AG09309 (cell line): ENCODE measurements at places on chromosomes 2 and 18.

GRCh38 chr18:3782901-3783300 is 332.9 kb downstream of the TGIF1 start:
- DNase-seq = no peak

DNA sequence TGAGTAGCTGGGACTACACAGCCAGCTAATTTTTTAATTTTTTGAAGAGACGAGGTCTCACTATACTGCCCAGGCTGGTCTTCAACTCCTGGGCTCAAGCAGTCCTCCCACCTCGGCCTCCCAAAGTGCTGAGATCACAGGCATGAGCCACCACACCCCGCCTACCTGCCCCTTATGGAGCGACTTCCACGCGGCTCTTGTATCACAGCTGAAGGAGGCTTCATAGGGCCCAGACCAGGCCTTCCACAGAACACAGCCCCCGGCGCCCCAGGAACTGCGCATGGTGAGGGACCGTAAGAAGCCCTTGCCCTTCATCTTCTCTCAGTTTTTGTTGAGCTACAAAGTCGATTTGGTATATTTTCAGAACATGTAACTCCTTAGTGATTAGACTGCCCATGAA is 220.3 kb downstream of the KLHL29 start:
- no peak for DNase-seq

DNA sequence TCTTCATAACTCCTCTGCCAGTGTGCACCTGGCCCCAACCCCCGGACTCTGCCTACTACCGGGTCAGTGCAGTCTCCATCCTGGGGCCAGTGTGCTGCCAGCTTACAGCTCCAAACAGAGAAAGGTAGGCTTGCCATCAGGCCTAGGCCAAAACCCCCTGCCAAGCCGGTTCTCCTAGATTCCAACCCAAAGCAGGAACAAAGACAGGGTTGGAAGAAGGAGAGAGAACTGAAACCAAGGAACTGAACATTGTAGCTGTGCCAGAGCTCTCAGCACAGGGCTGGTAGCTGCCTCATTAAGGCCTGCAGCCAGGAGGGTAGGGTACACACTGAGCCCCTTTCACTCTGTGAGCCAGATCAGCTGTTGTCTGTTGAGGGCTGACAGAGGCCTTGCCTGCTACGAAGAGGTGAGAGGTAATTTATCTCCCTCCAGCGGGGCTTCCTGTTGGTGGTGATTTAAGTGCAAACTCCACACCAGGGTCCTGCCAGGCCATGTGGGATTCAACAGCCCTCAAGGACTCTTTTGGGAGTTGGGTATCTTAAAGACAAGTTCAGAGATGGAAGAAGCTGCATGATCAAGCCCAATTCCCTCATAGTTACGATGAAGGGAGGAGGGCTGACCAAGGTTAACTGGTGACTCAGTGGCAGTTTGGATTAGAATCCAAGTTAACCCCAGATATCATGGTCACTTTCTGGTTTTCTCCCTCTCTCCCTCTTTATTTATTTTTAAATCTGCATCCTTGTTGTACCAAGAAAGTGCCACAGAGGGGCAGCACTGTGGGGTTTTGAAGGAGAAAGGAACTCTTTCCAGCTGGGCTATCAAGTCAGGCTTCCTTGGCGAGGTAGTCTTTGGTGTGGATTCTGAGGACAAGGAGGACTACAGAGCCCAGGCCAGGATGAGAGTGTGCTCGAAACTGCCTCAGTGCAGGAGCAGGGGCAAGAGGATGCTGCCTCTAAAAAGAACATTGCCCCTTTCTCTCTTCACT is 48.1 kb downstream of the CYRIA start:
- no peak for DNase-seq

DNA sequence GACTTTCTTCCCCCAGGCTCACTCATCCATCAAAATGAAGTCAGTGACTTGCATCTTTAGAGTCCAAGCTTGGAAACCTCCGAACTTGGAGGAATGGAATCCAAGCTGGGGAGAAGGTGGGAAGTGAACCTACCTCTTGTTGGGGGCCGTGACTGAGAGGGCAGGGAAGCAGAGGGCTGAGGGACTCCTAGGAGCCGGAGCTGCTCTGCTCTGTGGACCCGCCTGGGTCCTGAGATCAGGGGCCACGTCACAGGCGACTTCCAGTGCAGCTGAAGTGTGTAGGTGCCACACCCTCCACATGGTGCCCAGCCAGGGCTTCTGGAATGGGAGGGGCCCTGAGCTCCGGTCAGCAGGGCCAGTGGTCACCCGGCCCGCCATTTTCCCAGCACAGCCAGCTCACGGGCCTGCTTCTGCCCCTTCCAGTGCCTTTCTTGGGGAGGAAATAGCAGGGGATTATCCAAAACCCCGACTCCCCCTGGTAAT is 63.4 kb upstream of the OTOS start:
- no peak for DNase-seq

GRCh38 chr2:74756356-74756890 is 77.5 kb upstream of the HK2 start:
- DNase-seq = no peak

GRCh38 chr2:9959262-9959661 is 7.8 kb downstream of the GRHL1 start:
- no peak for DNase-seq

GRCh38 chr2:63712748-63713147 is 124.0 kb downstream of the MDH1 start:
- peak; percentile 33 for DNase-seq

DNA sequence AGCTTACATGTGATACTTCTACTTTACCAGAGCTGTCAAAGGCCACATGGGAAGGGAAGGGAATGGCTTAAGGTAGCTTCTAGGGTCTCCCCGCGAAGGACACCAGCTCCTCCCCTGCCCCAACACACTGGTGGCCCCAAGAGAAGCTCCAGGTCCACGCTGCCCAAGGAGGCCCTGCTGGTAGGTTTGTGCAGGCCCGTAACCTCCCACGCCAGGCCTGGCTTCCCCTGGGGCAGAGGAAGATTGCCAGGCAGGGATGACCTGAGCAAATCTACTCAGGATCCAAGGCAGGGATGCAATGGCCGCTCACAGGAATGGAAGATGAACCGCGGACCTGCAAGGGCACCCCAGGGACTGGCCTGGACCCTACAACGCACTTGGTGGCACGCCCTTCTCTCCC is 205.1 kb downstream of the MGAT5 start:
- no peak for DNase-seq

GRCh38 chr2:106161938-106162820 is 31.9 kb downstream of the UXS1 start:
- no peak for DNase-seq

DNA sequence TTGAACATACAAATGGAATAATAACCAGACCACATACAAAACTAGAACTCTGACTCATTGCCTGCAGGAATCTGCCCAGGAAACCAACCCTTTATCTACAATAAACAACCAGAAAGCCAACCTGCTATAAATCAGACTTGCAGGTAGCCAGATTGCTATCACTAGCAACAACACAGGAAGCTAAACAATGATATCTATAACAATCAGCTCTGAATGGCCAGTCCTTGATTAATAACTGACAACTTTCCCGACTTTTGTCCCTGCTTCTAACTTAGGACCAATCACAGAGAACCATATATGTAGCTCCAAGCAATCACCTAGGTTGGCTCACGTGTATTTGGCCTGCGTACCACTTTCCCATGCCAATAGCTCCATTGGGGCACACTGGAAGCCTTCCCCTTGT is 470.8 kb downstream of the RIT2 start:
- no peak for DNase-seq

DNA sequence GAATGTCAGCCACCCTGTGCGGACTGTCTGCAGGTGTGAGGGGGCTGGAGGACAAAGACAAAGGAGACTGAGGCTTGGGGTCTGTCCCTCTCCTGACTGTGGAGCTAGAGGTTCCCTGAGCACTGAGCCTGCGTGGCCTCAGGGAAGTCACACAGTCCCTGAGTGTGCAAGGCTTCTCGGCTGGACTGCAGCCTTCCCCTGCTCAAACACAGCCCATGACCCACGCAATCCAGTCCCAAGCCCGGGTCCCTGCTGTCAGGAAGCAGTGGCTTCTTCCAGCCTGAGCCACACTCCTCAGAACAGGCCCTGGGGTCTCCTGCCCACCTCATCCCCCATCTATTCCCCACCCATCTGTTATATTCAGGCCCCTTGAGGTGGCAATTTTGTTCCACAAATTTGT is 2.7 kb downstream of the ASTL start:
- DNase-seq = no peak

- DNase-seq = no peak
These were observed 56.5 kb downstream of the CCBE1 start for GRCh38 chr18:59640721-59641120.

- DNase-seq = no peak
These were observed 14.4 kb upstream of the MYO3B start for GRCh38 chr2:170163411-170164065.

GRCh38 chr2:230582851-230583283 is 129.8 kb upstream of the CAB39 start:
- DNase-seq = peak; percentile 10

GRCh38 chr2:235858881-235859280 is 309.3 kb downstream of the GBX2 start:
- no peak for DNase-seq

DNA sequence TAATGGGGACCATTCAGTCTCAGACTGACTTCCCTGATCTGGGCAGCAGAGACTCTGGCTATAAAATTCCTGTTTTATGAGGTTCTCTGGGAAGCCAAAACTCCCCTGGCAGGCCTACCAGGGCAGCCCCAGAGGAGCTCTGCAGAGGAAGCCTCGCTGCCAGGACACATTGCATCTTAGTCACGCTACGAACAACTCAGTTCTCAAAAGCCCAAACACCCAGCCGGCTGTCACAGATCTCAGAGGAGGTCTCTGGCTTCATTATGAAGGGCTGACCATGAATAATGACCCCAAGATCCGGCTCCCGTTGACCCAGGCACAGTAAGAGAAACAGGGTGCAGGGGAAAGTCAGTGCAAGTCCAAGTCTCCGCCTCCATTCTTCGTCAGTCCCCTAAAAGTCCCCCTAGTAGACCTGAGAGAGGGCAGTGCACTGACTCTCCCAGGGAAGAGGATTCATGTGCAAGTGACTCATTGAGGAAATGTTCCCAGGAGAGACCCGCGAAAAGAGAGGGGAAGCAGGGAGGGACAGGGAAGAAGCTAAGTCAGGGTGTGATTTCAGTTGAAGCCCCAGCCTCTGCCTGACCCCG is 212.3 kb downstream of the CYP26B1 start:
- peak; percentile 94 for DNase-seq

DNA sequence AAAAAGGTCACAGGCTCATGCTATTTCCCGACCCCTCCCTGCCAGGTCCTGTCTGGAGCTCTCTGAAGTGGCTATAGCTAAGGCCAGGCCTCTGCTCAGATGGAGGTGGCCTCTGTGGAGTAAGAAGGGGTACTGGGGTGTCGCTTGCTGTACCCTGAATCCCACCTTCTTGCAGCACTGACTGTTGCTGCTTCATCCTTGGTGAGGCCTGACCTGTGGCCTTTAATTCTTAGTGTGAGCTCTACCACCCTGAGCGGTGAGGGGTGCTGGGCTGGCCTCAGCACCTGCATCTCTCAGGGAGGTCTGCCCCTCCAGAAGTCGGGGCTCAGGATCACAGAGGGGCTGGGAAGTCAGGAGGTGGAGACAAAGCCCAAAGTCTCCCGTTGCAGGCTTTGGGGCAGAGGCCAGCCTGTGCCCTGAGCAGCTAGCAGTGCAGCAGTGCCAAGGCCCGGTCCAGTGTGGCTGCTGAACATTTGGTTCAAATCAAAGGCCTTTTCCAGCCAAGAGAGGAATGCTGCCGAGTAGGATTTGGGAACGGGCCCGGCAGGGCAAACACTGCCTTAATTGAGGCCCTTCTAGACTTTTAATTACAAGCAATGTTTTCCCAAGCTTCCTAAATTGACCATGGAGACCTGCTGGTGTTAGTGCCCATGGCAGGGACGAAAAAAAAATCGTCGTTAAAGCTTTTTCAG is 133.5 kb upstream of the HAAO start:
- DNase-seq = no peak

GRCh38 chr2:234425639-234426603 is 71.0 kb downstream of the ARL4C start:
- no peak for DNase-seq

- DNase-seq = no peak
These were observed 123.7 kb downstream of the PIEZO2 start for GRCh38 chr18:11025671-11026070.

DNA sequence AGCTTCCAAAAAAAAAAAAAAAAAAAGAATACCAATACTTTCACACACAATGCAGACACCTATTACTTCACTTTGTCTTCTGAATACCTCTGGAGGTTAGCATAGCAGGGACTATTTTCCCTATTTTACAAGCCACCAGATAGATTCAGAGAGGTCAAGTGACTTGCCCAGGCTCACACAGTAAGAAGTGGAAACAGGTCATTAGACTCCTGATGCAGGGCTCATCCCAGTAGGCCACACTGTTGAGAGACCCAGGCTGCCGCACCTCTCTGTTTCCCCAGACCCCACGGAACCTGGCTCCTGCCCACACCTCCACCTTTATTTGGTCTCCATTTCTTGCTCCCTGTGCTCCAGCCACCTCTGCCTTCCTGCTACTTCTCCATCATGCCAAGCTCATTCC is 19.4 kb downstream of the SMYD1 start:
- no peak for DNase-seq

DNA sequence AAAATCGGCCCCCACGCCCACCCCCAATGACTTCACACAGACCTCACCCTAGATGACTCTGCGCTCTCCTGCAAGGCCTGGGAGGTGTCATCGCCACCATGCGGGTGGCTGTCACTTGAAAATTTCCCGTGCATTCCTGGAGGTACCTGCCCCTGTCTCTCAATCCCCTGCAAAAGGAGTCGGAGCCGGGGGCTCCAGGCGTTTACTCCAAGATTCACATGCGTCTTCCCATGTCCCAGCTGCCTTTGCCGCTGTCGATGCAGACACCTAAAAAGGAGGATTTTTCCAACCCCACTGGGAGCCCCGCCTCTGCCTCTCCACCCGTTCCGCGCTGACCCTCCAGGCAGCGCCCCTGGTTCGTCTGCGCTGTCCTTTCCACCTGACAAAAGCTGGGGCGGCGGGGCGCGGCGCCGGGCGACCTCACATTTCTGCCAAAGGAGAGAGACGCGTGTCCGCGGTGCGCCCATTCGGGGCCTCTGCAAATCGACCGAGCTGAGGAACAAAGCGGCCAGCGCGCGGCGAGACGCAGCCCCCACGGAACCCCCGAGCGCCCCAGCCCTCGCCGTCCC is 667 bp downstream of the REEP1 start:
- no peak for DNase-seq

DNA sequence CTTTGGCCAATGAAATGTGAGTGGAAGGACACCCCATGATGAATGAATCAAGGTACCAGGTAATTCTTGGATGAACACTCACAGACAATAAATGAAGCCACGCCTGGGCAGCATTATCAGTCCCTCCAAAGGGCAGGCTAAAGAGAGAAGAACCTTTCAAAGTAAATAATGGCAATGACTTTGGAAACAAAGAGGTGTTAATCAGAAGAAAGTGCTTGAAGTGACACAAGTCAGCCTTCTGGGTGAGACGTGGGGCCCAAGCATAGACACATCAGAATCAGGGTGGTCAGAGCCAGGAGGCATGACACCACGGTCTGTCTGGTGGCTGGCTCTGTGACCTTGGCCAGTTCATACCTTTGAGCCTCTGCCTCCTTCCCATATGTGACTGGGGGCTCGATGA is 103.3 kb downstream of the POLR1A start:
- no peak for DNase-seq

GRCh38 chr18:51168960-51169662 is 28.4 kb downstream of the MEX3C start:
- no peak for DNase-seq

GRCh38 chr18:62842898-62843297 is 127.6 kb downstream of the PHLPP1 start:
- DNase-seq = no peak
